ENCODE measurements at places on chromosomes 6 and 20. TPM values are rescaled to one million over a fixed set of nuclear protein-coding genes. Genes with fewer than 3 reads are reported as not detected.

GRCh38 chr6:5159162-5159561, 74.0 kb downstream of the PPP1R3G start:
- DNase-seq = no peak

DNA sequence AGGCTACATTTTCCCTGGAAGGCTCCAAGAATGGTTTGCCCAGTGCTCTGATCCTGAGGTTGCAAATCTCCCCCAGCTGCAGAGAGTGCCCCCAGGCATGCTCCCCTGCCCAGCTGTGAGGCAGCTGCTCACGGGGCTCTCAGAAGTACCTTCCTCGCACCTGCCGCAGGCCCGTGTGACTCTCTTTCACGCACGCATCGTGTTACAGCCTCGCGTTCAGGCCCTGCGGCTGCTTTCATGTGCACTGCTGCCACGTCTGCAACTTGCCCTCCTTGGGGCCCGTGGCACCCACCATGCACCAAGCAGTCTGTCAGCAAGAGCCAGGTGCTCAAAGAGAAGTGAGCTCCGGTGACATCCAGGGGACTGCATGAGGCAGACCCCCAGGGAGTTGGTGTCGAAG, 28.6 kb upstream of the SPO11 start:
- no peak for DNase-seq

GRCh38 chr20:9147547-9148024, 78.7 kb downstream of the PLCB4 start:
- DNase-seq = no peak

DNA sequence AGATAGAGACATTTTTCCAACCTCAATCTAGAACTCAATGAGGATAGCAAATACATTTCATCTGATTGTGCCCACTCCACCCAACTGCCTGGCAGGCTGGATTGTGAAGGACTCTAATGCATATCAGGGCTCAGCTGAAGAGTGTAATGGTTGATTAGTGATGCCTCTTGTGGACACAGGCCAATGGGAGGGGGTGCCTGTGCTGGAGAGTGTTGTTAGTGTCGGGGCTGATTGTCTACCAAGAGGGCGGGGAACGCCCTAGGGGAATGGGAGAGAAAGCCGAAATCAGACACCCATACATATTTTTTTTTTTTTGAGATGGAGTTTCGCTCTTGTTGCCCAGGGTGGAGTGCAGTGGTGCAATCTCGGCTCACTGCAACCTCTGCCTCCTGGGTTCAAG, 103.7 kb upstream of the SALL4 start:
- no peak for DNase-seq

- DNase-seq = no peak
These were observed 101.7 kb upstream of the BMP2 start for GRCh38 chr20:6665621-6666355.

HLA-DRA gene
- 2.0 TPM for total RNA-seq

Measured in frontal cortex (tissue), 4 donors.